ENCODE measurements at places on chromosomes 7 and 10.
A peak's percentile ranks its signal among the peaks of the same experiment; 100 is the strongest.

DNA sequence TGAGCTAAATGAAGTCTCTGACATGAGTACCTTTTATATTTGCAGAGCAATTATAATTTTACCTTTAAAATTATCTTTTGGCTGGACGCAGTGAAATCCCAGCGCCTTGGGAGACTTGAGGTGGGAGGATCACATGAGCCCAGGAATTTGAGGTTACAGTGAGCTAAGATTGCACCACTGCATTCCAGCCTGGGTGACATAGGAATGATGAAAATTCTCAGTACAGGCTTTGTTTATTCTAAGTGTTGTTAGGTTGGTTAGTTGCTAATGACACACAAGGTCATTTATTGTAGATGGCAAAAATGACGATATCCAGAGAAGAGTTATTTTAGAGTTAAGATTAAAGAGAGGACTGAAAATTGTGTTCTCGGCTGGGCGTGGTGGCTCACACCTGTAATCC, 87.6 kb downstream of the XRCC2 start:
- no peak for DNase-seq

DNA sequence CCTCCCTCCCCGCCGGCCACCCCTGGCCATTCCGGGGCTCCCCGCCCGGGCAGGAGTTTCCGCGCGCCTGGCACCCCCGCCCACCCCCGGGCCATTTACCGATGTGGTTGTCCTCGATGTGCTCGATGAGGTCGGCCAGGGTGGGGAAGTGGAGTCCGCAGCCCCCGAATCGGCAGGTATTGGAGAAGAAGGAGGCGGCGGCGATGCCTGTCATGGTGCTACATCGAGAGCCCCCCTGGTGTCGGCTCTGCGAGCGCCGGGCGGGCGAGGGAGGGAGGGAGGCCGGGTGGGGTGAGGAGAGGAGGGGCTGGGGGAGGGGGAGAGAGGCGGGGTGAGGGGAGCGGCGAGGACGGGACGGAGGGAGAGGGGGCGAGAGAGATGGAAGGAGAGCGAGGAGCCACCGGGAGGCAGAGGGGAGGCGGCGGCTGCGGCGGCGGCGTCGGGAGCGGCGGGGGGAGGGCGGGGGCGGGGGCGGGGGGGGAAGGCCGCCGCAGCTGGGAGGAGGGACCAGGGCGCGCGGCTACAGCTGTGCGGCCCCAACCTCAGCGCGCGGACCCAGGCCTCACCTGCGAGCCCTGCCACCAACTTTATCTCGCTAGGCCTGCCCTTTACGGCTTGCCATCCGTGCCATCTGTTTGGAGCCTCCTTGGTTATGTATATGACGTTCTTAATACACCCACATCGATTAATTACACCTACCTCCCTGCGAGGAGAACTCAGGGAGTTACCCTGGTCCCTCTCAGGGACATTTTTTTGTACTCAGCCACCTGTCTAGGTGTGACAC, at the start of gene JAZF1:
Gene JAZF1, minus strand, starts transcription at position 432 of the 784 bp plus-strand sequence.
- DNase-seq: no peak

DNA sequence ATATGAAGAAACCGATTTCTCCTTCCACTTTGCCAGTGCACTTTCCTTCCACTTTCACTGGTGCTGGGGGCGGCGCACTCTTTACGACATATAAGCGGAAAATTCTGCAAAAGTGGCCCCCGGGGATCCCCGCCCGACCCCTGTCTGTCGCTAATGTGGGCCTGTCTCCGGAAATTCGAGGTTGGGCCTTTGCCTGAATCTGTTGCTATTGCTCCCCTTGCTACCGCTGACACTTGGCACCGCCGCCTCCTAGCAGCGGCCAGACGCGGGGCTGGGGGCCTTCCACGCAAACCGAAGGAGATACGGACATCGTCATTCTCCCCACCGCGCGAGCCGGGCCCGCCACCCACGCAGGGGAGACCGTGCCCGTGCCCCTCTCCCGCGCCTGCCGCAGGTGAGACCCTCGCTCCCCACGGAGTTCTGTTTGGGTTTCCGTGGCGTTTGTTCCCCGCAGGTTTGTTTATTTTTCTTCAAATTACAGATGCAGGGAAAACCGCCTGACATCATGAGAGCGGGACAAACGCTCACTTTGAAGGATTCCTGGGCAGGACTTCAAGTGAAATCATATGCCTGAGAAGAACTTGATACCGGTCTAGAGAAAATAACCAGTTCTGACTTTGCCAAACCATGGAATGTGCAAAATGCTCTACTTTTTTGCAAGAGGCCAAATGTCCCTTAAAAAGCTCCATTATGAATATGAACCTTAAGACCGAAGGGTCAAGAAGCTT, 5.0 kb downstream of the TWIST1 start:
- DNase-seq: no peak

DNA sequence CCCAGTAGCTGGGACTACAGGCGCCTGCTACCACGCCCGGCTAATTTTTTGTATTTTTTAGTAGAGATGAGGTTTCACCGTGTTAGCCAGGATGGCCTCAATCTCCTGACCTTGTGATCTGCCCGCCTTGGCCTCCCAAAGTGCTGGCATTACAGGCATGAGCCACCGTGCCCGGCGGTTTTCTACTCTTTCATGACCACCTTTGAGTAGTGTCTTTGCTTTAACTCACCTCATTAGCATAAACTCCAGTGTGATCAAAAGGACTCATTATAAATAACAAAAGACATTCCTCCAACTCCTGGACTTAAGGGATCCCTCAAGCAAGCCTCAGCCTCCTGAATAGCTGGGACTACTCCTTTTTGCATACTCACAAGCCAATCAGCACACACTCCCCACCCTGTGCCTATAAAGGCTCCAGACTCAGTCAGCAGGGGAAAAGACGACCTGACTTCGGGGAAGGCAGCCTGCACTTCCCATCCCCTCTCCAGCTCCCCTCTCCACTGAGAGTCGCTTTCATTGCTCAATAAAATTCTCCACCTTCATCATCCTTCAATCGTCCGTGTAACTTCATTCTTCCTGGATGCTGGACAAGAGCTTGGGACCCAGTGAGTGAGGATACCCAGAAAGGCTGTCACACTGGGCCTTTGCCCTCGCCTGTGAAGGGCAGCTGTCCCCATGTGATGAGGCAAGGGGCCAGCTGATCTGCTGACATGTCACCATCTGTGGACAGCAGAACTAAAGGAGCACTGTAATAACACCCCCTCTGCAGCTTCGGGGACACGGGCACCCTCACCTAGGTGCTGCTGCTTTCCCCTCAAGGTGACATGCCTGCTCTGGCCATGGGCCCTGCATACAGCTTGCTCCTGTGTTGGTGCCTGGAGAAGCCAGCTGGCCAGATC, 35.0 kb upstream of the EIF4H start:
- no peak for DNase-seq

DNA sequence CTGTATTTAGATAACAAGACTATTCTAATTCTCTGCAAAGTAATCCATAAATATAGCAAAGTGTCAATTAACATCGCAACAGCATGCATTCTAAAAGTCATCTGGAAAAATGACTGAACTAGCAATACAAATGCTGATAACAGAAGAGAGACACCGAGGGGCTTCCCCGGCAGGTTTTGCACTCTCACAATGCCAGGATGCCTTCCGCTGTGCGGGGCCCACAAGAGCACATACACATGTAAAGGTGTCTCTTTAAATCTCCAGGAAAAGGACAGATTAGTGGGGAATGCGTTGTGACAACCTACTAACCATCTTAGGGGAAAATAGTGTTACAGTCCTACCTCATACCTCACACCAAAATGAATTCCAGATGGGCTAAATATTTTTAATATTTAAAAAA, 86.9 kb downstream of the CXCL12 start:
- no peak for DNase-seq

GRCh38 chr7:125136341-125136740, 206.7 kb upstream of the POT1 start:
- DNase-seq: no peak

- DNase-seq: no peak
These were observed 76.0 kb downstream of the HIP1 start for GRCh38 chr7:75662579-75663301.

- DNase-seq: peak; percentile 61
These were observed at the start of gene ST7 for GRCh38 chr7:116953372-116953905. Gene ST7, plus strand, starts transcription at chr7:116953501. Its CDS starts 40 bp downstream, at chr7:116953541.

DNA sequence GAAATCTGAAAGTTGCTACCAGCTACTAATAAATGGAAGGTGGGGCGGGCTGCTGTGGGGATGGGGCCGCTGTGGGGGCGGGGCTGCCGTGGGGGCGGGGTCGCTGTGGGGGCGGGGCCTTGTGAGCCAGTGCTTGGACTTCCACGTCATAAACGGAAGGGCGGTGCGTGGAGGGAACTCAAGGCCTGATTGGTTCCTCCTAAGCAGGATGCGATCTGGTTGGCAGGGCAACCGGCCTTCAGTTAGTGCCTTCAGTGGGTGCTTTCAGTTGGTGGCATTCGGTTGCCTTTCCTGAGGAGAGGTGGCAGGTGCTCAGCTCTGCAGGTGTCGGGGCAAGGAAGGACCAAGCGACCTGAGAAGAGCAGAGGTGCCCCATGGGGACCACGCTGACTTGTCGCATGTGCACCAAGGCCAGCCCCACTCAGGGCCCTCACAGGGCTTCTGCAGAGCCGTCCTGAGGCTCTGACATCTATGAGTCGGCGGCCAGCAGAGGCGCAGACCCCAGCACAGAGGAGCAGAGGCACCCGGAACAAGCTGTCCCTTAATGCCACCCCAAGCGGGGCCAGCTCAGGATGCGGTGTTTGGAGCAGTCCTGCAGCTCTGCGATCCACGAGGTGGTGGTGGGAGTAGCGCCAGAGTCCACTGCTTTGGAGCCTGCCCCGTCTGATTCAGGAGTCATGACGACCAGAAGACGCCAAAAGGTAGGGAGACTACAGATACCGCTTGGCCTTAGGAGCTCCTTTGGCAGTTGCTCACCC, 54.4 kb upstream of the PDSS1 start:
- no peak for DNase-seq

GRCh38 chr10:17766731-17767130, 14.7 kb downstream of the TMEM236 start:
- no peak for DNase-seq

- DNase-seq: no peak
These were observed 647.1 kb upstream of the ZWINT start for GRCh38 chr10:57008189-57008588.

GRCh38 chr10:79375321-79376077, 28.2 kb downstream of the PPIF start:
- DNase-seq: no peak

GRCh38 chr10:32125023-32125422, 68.8 kb upstream of the KIF5B start:
- no peak for DNase-seq

DNA sequence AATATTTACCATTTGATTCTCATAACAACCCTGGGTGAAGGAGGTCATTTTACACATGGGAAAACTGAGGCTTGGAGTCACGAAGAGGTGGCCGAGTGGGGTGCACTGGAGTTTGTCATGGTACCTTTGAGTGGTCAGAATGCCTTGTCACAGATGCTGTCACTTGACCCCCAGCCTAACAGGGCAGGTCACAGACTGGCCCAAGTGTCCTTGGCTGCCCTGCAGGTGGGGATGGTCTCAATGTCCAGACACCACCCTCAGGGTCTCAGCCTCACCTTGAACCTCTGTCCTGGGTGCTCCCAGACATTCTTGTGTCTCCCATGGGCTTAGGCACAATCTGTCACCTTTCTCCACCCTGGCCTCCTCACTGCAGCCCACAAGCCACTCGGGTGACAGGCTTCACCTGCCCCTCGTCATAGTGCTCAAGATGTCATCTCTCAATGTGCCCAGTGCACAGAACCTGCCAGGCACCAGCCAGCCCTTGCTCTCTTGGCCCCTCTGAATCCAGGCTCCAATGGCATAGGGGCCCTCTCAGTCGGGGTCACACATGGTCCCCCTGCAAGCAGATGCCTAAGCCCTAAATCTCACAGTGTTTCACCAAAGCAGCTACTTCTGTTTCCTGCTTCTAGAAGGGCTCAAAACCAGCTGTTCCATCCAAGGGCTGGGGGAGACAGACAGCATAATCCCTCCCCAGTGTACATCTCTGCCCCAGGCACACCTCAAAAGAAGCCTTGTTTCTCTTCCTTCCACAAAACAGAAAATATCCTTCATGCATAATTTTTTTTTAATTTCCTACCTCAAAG, 76.8 kb upstream of the NANOS1 start:
- no peak for DNase-seq

GRCh38 chr10:78755063-78755701, 313.6 kb upstream of the ZMIZ1 start:
- no peak for DNase-seq

GRCh38 chr10:92880233-92880861, 32.0 kb downstream of the EXOC6 start:
- DNase-seq: peak; percentile 48

GRCh38 chr7:67463983-67464382, 467.4 kb downstream of the TYW1 start:
- DNase-seq: no peak

DNA sequence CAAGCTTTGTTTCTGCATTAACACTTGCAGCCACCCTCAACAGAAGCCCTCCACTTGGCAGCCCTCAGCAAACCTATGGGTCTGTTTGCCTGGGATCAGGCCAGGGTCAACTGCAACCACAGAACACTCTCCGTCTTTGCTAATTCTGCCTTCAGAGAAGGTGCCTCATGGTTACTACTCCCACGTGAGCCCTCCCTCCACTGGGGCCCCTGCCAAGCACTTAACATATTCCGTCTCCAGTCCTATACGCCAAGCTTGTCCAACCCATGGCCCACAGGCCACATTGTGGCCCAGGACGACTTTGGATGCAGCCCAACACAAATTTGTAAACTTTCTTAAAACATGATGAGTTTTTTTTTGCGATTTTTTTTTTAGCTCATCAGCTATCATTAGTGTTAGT, 54.7 kb downstream of the HSPA12A start:
- DNase-seq: no peak

- DNase-seq: no peak
These were observed 181.7 kb upstream of the RHOBTB1 start for GRCh38 chr10:61125560-61126170.

DNA sequence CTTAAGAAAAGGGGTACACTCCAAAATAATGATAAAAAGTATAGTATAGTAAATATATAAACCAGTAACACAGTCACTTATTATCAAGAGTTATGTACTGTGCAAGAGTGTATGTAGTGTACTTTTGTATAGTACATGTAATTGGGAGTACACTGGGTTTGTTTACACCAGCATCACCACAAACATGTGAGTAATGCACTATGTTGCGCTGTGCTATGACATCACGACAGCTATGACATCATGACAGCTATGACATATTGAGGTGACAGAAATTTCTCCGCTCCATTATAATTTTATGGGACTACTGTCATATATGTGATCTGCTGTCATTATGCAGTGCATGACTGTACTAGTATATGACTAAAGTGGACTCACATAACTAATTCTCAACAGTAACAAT, 84.6 kb downstream of the KMT2C start:
- no peak for DNase-seq

DNA sequence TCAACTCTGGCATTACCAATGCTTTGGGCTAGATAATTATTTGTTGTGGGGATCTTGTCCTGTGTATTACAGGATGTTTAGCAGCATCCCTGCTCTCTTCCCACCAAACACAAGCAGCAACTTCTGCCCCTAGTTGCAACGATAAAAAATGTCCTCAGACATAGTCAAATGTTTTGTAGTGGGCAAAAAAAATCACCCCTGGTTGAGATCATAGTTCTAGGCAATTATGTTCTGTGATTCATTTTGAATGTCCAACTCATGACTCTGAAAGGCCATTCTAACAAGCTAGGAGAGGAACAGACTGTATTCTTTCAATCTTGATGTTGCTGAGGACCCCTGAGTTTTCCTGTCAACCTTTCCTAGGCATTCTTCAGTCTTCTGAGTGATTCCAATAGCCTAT, 79.5 kb downstream of the RTKN2 start:
- DNase-seq: no peak

GRCh38 chr10:93796167-93796566, 38.4 kb downstream of the LGI1 start:
- no peak for DNase-seq

- DNase-seq: no peak
These were observed 104.3 kb upstream of the CAV2 start for GRCh38 chr7:116395141-116395791.
